ENCODE measurements at places on chromosomes 16 and 17.

DNA sequence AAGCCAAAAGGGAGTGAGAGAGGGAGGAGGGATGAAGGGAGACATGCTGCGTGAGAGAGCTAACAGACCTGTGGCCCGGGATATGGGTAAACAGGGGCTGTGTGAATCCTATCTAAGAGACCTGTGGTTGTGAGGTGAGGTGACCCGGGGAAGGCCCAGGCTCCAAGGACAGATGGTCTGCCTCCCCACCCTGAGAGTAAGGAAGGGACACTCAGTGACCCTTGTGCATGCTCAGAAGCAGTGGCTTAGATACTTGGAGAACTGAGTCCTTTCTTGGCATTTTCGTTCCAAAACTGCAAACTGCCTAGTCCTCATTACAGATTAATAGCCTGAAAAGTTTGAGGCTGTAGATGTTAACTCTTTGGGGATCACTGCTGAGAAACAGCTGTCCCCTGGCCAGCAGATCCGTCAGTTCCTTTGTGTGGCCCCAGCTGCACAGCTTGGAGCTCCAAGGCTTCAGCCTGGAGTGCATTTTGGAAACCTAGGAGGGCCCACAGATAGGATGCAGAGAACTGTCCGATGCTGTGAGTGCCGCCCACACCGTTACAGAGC lies 121.6 kb downstream of the SMG6 start:
- DNase-seq = no peak

GRCh38 chr17:68176718-68177117 lies 71.1 kb upstream of the AMZ2 start:
- no peak for DNase-seq

DNA sequence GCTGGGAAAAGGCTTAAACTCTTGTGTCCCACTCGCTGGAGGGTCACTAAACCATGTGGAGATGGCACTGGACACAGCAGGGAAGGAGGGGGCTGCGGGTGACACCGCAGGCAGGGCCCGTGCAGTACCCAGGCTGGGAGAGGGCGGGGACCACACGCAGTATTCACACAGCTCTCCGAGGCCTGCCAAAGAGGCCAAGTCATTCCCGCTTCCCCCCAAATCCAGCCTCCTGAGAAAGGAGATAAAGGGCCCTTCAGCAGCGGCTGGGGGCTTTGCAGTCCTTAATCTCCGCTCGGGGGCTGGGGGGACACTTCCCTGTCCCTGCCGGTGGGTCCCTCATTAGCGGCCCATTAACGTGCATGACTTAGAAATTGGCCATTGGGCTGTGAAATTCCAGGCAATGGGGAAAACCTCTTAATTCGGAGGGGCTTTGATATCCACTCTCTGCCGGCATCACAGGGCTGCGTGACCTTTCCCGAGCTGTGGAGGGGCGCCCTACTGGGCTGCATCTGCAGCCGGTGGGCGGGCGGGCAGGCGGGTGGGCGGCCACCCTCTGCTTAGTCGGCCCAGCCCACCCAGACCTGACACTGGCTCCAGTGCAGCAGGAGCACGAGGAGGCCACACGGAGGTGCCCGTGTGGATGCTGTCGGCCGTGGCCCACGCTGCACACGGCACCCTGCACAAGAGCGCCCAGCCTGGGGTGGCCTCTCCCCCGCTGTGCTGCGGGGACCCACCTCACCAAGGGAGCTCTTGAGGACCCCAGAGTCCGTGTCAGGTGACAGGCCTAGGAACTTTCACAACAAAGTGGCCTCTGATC lies 2.6 kb upstream of the SLC38A8 start:
- no peak for DNase-seq

DNA sequence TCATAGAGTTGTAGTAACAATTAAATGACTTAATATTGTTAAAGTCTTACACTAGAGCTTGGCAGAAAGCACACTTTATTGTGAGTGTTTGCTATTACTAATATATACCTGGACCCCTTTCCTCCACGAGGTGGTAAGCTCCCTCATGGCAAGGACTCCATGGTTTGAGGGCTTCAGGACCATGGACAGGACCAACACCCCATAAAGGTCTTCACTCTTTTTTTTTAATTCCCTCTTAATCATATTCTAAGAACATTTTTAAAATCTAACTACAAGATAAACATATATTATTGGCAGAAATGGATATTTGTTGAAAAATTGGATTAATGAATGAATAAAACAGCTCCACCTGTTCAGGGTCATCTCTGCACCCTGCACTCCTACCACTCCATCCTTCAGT lies 154.5 kb downstream of the CBLN1 start:
- DNase-seq = no peak

- no peak for DNase-seq
Observed at GRCh38 chr16:20844588-20844987, 38.3 kb downstream of the REXO5 start.

DNA sequence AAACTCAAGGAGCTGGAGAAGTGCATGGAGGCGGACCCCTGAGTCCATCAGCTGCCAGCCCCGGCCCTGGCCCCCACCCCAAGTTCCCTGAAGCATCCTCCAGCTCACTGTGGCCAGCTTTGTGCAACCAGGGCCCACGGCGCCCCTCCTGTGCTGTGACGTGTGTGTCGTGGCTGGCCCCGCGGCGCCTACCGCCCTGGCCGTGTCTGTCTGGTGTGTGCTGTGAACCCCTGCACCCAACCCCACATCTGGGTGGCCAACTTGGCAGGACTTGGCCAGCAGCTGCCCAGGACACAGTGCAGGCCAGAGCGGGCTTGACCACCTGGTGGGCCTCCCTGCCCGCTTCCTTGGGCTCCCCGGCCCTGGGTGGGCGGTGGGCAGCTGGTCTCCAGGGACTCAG lies 3.2 kb downstream of the TSR3 start:
- DNase-seq = no peak

DNA sequence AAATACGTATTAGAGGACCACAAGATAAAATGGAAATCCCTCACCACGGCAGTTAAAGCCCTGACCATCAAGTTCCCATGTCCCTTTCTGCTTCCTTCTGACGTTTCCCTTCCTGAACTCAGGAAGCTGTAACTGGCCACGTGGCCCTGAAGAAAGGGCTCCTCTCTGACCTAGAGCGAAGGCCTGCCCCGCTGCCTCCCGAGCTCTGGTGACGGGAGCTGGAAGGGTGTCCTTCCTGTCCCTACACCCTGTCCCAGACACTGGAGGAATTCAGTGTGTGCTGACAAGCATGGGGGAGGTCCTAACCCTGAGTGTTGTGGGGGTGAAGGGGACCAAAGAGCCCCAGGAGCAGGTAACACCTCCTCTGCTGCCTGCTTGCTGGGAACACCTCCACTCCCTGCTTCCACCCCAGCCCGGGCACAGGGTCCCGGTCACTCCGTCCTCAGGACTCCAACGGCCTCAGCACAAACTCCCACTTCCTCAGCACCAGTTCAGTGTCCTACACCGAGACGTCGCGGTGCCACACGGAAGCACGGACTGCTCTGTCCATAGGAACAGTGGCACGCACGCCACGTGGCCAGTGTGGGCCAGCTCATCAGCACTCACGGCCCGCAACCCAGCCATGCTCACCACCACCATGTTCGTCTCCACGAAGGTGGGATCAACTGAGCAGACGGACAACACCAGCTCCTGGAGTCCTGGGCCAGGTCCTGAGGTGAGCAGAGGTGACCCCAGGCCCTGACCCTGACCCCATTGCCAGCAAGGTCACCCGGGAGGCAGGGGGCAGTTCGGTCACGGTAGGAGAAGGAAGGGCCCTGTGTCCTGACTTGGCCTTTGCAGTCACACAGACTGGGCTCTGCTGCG lies 16.9 kb downstream of the TMEM235 start:
- DNase-seq = no peak

- DNase-seq = no peak
Observed at GRCh38 chr16:19131825-19132218, 18.1 kb downstream of the ITPRIPL2 start.

GRCh38 chr17:32575852-32576251 lies 89.1 kb downstream of the CDK5R1 start:
- DNase-seq = no peak

DNA sequence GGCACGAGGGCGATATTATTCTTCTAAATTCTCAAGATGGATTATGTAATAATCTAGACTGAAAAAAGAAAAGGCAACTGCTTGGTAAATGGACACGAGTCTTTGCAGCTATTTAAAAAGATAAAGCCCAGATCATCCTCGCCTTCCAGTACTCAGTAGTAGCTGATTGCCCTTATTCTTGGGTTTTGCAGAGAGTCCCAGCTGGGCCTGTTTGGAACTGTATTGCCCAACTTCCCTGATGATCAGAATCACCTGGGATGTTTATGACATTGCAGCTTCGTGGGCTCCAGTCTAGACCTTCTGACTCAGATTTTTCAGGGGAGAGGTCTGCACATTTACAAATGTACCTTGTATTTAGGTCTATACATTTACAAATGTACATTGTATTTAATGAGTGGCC lies 213.5 kb downstream of the RAB11FIP4 start:
- DNase-seq = no peak

DNA sequence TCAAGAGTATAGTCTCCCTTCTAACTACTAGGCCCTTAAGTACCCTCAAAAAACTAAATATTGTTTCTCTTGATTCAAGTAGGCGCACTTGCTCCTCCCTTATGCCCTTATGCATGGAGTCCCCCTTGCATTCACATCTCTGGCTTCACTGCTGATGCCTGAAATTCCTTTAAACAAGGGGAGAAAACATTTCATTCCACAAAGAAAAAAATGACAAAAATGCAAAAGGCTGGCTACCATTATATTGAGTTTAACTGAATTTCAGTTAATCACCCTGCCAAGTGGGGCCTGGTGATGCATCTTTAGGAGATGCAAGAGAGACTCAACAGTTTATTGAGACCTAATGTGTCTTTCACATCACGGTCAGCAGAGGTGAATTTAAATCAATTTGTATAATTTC lies 35.6 kb downstream of the CRLF3 start:
- DNase-seq = no peak

Measured in SK-N-DZ (cell line).